ENCODE measurements at places on chromosomes 6 and 20. TPM values are rescaled to one million over a fixed set of nuclear protein-coding genes. Genes with fewer than 3 reads are reported as not detected.

GRCh38 chr6:43185391-43185985, 3.5 kb downstream of the CUL9 start:
- no peak for DNase-seq

- DNase-seq: no peak
These were observed 654.7 kb downstream of the EPM2A start for GRCh38 chr6:145080651-145081050.

GRCh38 chr6:169643521-169643920, 58.3 kb downstream of the WDR27 start:
- DNase-seq: no peak

DNA sequence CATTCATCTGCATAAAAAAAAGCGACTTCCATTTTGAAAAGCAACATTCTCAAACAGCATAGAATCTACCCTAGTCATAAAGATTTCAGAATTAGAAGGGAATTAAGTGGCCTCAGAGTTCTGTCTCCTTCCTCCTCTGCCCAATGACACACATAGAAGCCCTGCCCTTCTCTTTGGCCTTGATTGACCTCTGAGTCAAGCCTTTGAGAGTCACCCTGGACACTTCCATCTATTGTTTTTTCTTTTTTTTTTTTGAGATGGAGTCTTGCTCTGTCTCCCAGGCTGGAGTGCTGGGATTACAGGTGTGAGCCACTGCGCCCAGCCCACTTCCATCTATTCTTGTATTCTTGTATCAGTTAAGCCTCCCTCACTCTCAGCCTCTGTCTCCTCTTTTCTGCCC, 44.8 kb upstream of the CTNNBL1 start:
- DNase-seq: no peak

CD93 gene
- total RNA-seq: 46.3 TPM

DNA sequence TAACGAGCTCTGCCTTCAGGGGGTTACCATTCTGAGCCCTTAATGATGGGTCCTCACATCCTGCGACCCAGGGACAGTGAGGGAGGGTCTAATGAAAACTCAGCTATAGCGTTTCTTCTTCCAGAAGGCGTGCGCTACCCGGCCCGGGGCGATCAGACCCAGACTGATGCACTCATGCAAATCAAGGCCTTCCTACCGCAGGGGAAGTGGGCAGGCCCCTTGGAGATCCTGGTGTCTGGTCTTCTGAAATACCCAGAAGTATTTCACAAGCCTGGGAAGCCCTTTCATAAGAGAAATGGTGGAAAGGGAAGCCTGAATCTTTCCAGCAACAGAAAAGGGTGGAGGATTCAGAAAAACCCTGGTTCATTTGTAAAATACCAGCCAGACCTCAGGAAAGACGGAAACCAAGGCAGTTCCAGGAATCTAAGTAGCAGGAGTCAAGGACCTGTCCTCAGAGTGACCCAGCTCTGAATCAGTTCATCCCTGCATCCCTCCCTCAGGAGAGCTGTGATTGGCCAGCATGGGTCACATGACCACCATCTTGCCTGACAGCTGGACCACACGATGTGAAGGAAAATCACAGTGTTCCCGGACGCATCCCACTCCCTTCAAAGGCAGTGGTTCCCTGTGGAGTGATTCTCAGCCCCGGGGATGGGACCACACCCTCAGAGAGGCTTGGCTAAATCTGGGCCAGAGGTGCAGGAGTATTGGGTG, 12.7 kb downstream of the BFSP1 start:
- DNase-seq: peak; percentile 38

OPN5 gene
- not detected for total RNA-seq

DNA sequence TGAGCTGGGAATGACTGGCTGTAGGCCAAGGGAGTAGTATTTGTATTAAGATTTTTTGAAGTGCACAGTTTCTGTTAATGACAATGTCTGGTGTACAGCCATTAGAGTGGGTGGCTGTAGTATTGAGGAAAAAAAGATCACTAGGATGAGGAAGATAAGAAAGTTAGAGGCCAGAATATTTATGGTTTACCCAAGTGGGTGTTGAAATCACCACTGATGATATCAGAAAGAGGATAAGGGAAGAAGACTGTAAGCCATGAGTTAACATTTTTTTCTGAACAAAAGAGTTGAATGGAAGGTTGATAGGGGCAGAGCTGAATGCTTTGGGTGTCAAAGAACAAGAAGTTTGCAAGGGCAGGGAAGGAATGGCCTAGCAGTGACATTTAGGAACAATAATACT, 104.7 kb downstream of the PRDM13 start:
- no peak for DNase-seq

TMC2 gene
- total RNA-seq: not detected

DNA sequence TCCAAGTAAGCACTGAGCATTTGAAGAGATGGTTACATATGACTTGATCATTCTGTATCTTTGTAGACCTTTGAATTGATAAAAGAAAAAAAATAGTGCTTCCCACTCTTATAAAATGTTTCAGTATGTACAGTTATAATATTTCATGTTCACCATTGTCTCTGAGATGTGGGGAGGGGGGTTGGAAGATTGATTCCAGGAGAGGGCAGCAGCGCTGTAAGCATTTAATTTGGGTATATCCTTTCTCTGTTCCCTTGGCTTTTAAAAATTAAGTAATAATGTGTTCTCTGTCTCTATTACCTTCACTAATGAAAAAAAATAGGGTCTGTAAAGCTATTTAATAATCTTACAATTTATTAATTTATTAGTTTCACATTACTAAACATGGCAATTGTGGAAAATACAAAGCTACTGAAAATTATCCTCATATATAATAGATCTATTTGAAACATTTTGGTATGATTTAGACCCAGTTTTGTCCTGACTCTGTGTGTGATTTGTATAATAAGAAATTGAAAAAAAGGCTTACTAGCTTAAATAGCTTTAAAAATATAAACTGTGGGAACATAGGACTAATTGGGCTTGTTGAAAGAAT, 341.2 kb downstream of the CDKAL1 start:
- no peak for DNase-seq

CD109 gene
- total RNA-seq: 26.4 TPM

MRAP2 gene
- 0.38 TPM for total RNA-seq

DNA sequence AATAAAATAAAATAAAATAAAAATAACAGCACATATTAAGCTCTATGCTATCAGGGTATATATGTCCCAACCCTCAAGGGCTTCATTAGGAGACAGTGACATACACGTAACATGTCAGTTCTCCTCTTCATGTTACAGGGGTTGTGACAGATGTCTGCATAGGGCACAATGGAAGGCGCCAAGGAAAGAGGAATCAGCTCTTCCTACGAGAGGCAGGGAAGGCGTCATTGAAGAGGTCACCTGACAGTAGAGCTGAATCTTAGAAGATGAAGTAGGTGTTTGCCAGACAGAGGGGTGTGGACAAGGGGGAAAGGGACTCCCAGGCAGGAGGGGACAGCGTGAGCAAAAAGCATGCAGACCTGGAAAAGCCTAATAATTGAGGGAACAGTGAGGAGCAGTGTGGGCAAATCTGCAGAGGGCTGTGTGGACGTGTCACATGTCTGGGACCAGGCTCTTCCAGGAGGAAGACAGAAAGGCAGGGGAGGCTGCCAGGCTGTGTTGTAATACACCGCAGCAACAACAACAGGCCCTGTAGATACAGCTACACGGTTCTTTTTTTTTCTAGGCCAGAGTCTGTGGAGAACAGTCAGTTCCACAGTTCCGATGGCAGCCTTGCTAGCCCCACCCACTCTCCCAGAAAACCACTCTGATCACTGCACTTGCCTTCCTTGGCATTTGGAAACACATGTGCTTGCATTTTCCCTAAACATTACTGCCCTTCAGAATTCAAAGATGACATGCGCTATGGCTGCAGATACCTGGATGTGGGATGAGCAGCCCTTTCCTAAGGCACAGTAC, 2.5 kb upstream of the FKBP5 start:
- DNase-seq: peak; percentile 91

GRCh38 chr20:23090147-23090546, 4.0 kb upstream of the CD93 start:
- DNase-seq: no peak

- peak; percentile 10 for DNase-seq
These were observed 15.9 kb upstream of the PCMTD2 start for GRCh38 chr20:64239449-64240242.

GRCh38 chr6:42841844-42842584, 37.4 kb upstream of the RPL7L1 start:
- no peak for DNase-seq

DNA sequence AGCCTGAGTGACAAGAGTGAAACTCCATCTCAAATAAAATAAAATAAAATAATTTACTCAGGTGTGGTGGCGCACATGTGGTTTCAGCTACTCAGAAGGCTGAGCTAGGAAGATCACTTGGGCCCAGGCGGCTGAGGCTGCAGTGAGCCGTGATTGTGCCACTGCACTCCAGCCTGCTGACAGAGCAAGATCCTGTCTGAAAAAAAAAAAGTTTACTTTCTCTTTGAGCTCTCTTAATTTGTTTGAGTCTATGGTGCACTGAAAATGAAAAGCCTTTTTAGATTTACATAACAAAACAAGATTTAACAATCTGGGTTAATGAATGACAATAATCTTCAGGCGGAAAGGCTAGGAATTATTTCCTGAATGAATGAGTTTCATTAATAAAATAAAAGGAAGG, 23.3 kb upstream of the NHSL1 start:
- DNase-seq: no peak

NKAPL gene
- 5.4 TPM for total RNA-seq

LY6G6F gene
- not detected for total RNA-seq

- no peak for DNase-seq
These were observed 6.6 kb upstream of the BMP7 start for GRCh38 chr20:57272883-57273535.

- DNase-seq: no peak
These were observed 74.5 kb upstream of the FRMD1 start for GRCh38 chr6:168153553-168153952.

TAP1 gene
- total RNA-seq: 16.8 TPM

GRCh38 chr6:129593233-129593564, 116.8 kb downstream of the ARHGAP18 start:
- DNase-seq: no peak

DNA sequence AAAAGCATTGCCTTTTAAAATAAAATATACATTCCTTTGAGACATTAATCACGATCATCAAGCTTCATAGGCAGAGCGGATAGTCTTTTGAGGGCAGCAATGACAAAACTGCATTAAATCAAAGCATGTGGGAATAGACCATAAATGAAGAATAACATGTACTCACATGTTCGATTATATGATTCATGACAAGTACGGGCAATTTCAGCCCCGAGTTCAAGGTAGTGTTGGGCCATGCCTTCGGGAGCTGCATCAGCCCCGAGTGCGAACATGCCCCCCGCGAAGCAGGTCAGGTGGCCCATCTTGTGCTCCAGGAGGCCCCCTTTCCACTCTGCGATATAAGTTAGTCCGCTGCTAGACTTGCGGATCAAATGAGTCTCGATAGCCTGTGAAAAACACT, 111.0 kb upstream of the FAM184A start:
- DNase-seq: no peak

TRIM10 gene
- not detected for total RNA-seq

DNA sequence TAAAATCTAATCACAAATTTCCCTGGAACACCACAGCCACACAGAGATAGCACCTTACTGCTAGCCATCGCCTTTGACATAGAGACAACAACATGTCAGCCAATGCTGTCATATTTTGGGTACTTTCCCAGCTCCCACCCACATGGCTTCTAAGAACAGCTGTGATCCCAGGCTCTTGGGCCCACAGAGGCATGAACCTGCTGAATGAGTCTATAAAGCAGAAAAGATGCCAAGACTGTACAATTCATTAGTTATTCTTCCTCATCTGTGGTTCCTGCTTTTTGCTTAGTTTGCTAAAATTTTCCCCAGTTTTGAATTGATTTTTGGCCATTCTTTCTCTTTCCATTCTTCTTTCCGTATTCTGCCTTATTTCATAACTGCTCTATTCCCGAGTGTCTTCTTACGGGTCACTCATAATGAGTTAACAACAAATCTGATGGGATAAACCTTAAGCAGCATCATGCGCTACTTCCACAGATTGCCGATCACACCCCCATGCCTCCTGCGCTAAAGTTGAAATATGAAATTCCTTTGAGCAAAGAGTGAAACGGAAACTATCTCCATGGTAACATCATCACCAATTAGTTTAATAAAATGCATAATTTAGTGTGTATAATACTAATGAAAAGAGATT, 327.3 kb upstream of the HSF2 start:
- no peak for DNase-seq

DNA sequence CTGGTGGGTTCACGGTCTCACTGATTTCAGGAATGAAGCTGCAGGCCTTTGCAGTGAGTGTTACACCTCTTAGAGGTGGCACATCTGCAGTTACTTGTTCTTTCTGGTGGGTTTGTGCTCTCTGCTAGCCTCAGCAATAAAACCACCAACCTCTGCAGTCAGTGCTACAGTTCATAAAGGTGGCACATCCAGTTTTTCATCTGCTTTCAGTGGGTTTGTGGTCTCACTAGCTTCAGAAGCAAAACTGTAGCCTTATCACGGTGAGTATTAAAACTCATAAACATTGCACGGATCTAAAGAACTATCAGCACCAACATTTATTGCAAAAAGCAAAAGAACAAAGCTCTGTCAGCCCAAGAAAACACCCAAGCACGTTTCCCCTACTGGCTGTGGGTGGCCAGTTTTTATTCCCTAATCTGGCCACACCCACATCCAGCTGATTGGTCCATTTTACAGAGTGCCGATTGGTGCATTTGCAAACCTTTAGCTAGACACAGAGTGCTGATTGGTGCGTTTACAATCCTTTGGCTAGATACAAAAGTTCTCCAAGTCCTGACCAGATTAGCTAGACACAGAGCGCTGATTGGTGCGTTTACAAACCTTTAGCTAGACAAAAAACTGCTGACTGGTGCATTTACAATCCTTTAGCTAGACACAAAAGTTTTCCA, 3.4 kb upstream of the TMEM14C start:
- no peak for DNase-seq

DNA sequence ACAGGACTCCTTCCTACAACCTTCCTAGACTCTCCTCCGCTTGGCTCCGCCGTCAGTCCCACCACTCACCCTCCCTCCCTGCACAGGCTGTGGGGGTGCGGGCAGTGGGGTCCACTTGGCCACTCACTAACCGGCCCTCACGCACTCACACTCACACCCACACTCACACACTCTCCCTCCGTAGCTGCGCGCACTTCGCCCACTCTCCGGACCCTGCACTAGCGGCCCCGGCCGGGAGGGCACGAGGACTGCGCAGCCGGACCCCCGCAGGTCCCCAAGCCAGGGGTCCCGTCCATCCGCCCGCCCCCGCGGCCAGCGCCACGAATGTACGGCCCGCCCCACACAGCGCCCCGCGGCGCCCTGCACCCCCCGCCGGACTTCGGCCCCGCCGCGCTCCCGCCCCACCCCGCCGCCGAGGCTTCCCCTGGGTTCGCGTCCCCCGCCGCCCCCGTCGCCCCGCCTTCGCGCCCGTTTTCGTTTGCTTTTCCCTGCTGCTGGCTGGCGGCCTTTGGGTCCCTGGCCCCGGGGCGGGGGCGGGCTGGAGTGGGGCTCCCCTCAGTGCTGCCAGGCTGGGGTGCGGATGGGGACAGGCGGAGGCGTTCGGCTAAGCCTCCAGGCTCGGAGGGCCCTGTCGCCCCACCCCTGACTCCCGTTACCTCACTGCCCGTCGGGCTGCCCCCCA, 23.0 kb upstream of the SLC22A7 start:
- no peak for DNase-seq

IL20RA gene
- total RNA-seq: 1.0 TPM

C6orf58 gene
- not detected for total RNA-seq

GRCh38 chr20:62918831-62919230, 7.5 kb downstream of the DIDO1 start:
- DNase-seq: peak; percentile 4

- no peak for DNase-seq
These were observed 99.2 kb downstream of the IRAK1BP1 start for GRCh38 chr6:78966542-78966941.

ZNF318 gene
- 10.0 TPM for total RNA-seq

DEFB127 gene
- not detected for total RNA-seq

- DNase-seq: no peak
These were observed 97.8 kb upstream of the OGFRL1 start for GRCh38 chr6:71190809-71191208.

CLDN20 gene
- not detected for total RNA-seq

TRIM31 gene
- total RNA-seq: not detected
